ENCODE measurements at places on chromosomes 2 and 18.

GRCh38 chr2:145356056-145356455 lies 836.1 kb upstream of the ZEB2 start:
- no peak for DNase-seq

- DNase-seq = peak; percentile 96
These were observed 395.6 kb upstream of the TRIB2 start for GRCh38 chr2:12320991-12321641.

DNA sequence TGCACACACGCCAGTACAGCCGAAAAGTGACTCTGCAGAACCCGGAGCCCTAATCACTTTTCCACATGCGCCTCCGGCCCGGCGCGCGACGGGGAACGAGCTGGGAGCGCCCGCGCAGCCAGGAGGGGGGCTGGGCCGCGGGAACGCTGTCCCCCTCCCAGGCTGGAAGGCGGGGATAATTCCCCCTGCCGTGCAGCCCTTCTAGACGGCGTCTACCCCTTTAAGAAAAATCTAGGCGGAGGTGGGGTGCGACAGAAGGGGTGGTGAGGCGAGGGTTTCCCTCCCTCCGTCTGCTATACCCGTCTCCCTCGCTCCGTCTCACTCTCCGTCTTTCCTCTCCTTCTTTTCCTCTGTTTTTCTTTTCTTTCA lies 2.4 kb downstream of the CYP26B1 start:
- no peak for DNase-seq

DNA sequence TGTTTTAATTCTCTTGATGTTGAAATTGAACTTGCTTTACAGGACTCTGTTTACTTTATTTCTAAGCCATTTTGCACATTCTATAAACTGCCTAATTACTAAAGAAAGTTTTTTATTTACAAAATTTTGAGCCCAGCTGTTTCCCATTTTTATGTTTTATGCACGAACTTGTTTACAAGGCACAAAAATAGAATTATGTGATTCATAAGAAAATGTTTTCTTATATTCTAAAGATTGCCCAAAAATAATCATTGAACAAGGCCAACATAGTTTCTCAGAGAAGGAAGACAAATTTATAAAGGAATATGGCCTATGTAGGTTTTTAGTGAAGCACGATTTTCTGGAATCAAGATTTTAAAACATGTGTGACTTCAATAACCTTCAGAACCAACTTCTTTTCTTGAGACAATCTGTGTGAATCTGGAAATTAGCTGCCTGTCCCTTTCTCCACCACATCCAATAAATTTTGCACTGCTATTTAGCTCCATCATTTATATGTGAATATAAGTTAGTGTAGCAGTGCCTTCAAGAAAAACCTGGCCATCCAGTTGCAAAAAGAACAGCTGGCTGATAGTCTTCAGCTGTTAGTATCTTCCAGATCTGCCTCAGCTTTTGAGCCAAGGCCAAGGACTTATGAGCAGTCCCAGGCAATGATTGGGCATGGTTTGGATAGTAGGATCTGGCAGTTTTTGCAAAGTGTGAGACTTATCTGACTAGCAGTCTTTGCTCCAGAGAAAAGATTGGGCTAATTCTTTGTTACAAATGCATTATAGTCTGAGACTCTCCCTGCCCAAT lies 253.2 kb upstream of the COL3A1 start:
- DNase-seq = no peak

Data from HT1080 (cell line).